ENCODE measurements at places on chromosomes 6 and 20. TPM values are rescaled to one million over a fixed set of nuclear protein-coding genes. Genes with fewer than 3 reads are reported as not detected.

DNA sequence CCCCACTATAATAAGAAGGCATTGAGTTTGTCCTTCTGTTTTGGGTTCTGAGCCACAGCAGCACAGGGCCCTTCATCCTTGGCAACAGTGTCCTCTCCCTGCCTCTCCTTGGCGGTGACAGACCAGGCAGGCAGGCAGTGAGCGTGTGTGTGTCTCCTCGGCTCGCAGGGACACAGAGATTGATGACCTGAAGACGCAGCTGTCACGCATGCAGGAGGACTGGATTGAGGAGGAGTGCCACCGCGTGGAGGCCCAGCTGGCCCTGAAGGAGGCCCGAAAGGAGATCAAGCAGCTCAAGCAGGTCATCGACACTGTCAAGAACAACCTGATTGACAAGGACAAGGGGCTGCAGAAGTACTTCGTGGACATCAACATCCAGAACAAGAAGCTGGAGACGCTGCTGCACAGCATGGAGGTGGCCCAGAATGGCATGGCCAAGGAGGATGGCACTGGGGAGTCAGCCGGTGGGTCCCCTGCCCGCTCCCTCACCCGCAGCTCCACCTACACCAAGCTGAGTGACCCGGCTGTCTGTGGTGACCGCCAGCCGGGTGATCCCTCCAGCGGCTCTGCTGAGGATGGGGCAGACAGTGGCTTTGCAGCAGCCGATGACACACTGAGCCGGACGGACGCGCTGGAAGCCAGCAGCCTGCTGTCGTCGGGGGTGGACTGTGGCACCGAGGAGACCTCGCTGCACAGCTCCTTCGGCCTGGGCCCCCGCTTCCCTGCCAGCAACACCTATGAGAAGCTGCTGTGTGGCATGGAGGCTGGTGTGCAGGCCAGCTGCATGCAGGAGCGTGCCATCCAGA, 24.0 kb downstream of the SDCBP2 start:
- H3K27me3 ChIP-seq = no peaks in the 10 kb centered on the region
- H3K4me1 ChIP-seq = no peaks in the 10 kb centered on the region
- H3K27ac ChIP-seq = no peak overlapping the region
- no peak for DNase-seq

DNA sequence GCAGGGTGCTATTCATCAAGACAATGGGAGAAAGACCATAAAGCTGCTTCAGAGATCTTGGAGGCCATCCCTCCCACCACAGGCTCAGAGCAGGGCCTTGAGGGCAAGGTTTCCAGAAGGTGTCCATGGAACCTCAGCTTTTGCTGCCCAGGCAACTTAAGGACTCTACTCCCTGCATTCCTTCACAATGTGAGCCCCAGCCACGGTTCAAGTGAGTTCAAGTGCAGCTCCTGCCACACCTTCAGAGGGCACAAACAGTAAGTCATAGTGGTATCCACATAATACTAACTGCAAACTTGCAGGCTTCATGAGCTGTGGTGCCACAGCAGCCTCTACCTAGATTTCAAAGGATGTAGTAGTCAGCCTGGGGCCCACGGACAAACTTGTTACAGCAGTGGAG, 144.0 kb upstream of the C6orf118 start:
- peaks cover 21% of the 10 kb centered on the region for H3K4me1 ChIP-seq
- DNase-seq = no peak
- no peak overlapping the region for H3K4me3 ChIP-seq
- H3K27ac ChIP-seq = no peak overlapping the region

DNA sequence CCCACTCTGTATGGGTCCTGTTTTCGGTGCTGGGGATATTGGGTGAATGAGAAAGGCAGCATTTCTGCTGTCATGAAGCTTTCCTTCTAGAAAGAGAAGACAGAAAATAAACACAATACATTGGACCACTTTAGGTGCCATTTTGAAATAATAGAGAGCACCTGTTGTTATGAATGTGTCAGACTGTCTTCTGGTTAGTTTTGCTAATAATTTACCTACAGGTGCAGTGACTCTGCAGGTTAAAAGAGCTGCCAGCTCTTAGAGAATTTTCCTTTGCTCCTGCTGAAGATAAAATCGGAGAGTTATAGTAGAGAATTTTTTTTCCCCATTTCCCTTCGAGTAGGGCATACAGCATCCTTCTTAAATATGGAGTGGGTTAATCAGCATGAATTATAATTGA, 21.9 kb upstream of the GCLC start:
- H3K27me3 ChIP-seq = no peaks in the 10 kb centered on the region
- no peak overlapping the region for H3K4me3 ChIP-seq
- no peak overlapping the region for H3K27ac ChIP-seq
- H3K36me3 ChIP-seq = no peaks in the 10 kb centered on the region

DNA sequence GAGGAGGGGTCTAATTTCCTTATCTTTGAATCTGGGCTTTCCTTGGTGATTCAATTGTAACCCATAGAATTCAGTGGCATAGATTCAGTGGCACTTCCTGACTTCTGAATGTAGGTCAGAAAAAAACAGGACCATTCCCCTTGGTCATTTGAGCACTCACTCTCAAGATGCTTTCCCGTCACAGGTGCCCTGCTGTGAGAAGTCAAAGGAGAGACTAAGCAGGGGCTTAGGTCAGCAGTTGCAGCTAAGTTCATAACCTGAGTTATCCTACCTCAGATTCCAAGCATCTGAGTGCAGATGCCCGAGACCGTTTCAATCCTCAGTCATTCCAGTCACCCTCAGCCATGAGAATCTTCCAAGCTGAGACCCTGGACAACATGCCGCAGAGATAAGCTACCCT, 506.6 kb downstream of the FRK start:
- H3K27ac ChIP-seq = no peak overlapping the region
- H3K36me3 ChIP-seq = no peaks in the 10 kb centered on the region
- no peak overlapping the region for H3K4me3 ChIP-seq
- no peak for DNase-seq
- no peaks in the 10 kb centered on the region for H3K27me3 ChIP-seq

GRCh38 chr6:121590916-121591315, 155.5 kb downstream of the GJA1 start:
- H3K27ac ChIP-seq = no peak overlapping the region
- H3K4me3 ChIP-seq = no peak overlapping the region
- H3K27me3 ChIP-seq = no peaks in the 10 kb centered on the region
- H3K4me1 ChIP-seq = peaks cover 3% of the 10 kb centered on the region

TNFRSF6B gene
- total RNA-seq = 0.26 TPM

LGSN gene
- not detected for total RNA-seq

GRCh38 chr6:2752477-2753109, 1.9 kb upstream of the MYLK4 start:
- H3K36me3 ChIP-seq = no peaks in the 10 kb centered on the region
- H3K4me3 ChIP-seq = no peak overlapping the region
- no peak for DNase-seq
- no peaks in the 10 kb centered on the region for H3K27me3 ChIP-seq
- no peaks in the 10 kb centered on the region for H3K4me1 ChIP-seq

GRCh38 chr6:22327881-22328280, 31.0 kb upstream of the PRL start:
- H3K27me3 ChIP-seq = no peaks in the 10 kb centered on the region
- no peak for DNase-seq
- no peaks in the 10 kb centered on the region for H3K36me3 ChIP-seq
- H3K4me1 ChIP-seq = no peaks in the 10 kb centered on the region
- H3K4me3 ChIP-seq = no peak overlapping the region
- no peak overlapping the region for H3K27ac ChIP-seq

DNA sequence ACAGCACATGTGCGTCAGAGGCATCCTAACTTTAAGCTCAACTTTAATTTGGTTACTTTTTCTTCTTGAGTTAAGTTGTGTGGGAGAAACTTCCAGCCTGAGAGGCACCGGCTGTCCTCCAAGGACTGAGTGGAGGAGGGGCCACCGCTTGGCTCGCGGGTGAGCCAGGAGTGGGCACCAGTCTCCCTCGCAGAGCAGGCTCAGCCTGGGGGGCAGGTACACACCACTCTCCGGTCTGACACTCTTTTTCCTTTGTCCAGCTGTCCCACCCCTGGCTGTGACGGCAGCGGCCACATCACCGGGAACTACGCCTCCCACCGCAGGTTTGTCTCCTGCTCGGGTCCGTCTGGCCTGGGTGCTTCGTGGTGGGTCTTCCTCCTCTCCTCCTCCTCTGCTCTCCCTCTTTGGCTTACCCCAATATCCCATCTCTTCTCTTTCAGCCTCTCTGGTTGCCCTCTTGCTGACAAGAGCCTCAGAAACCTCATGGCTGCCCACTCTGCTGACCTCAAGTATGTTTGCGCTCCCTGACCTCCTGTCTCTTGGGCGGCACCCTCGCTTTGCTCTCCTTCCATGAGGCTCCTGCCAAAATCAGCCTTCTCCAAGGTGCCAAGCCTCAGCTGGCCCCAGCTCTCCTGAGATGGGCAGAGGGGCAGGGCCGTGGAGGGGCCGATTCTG, 32.6 kb upstream of the PCMTD2 start:
- no peak for DNase-seq
- H3K27ac ChIP-seq = peak overlapping the region; percentile 47
- no peaks in the 10 kb centered on the region for H3K27me3 ChIP-seq
- H3K4me1 ChIP-seq = peaks cover 46% of the 10 kb centered on the region
- no peaks in the 10 kb centered on the region for H3K36me3 ChIP-seq

DNA sequence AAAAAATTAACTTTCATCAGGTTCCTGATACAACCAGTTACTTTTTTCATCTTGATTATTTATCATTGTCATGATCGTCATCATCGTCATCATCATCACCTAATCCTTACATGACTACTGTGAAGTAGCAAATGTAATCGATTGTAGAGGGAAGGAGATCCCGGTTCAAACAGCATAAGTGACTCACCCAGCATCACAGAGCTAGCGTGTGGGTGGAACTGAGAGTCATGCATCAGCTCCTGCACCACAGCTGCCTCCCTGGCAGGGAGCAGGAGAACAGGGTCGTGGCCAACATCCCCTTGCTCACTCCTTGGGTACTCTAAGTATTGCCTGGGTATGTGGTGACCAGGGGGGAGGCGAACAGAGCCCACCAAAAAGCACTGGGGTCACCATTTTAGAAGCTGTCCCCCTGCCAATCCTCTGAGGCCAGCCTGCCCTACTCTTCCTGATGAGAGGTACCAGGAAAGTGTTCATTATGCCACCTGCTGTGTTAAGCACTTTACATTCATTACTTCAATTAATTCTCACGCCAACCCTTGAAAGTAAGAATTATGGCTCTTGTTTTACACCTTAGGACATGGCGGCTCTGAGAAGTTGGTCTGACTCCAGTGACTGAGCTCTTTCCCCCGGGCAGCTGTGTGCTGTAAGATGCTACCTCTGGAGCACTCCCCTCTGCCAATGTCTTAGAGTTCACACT, 425.2 kb downstream of the CD83 start:
- no peaks in the 10 kb centered on the region for H3K36me3 ChIP-seq
- no peak overlapping the region for H3K27ac ChIP-seq
- no peak for DNase-seq
- H3K4me3 ChIP-seq = no peak overlapping the region
- no peaks in the 10 kb centered on the region for H3K27me3 ChIP-seq
- H3K4me1 ChIP-seq = no peaks in the 10 kb centered on the region

GRCh38 chr6:24064106-24064505, 61.9 kb upstream of the NRSN1 start:
- H3K4me3 ChIP-seq = no peak overlapping the region
- H3K4me1 ChIP-seq = no peaks in the 10 kb centered on the region
- no peaks in the 10 kb centered on the region for H3K27me3 ChIP-seq
- no peak overlapping the region for H3K27ac ChIP-seq
- no peak for DNase-seq

GRCh38 chr6:131924881-131925474, 26.2 kb downstream of the CCN2 start:
- no peak for DNase-seq
- no peak overlapping the region for H3K4me3 ChIP-seq
- H3K4me1 ChIP-seq = no peaks in the 10 kb centered on the region

Data from heart right ventricle (tissue), 16 donors.